ENCODE measurements at places on chromosomes 12 and 14. TPM values are rescaled to one million over a fixed set of nuclear protein-coding genes. Genes with fewer than 3 reads are reported as not detected.

The MYF6 gene
- not detected for total RNA-seq

The KLHL28 gene
- 14.2 TPM for total RNA-seq

The BHLHE41 gene
- total RNA-seq = 9.2 TPM

The B4GALNT1 gene
- 6.9 TPM for total RNA-seq

The CLEC4C gene
- total RNA-seq = not detected

The MAP1LC3B2 gene
- not detected for total RNA-seq

The C12orf60 gene
- 0.99 TPM for total RNA-seq

The NIN gene
- total RNA-seq = 33.4 TPM

The PTMS gene
- total RNA-seq = 61.6 TPM

The SIX1 gene
- total RNA-seq = 4.6 TPM

The RNU4-1 gene
- under 0.01 TPM for total RNA-seq

The TAS2R20 gene
- total RNA-seq = 1.9 TPM

The PKP2 gene
- 0.45 TPM for total RNA-seq

The CCDC38 gene
- not detected for total RNA-seq

The NOVA1 gene
- 16.9 TPM for total RNA-seq

The SUPT16H gene
- 107 TPM for total RNA-seq

DNA sequence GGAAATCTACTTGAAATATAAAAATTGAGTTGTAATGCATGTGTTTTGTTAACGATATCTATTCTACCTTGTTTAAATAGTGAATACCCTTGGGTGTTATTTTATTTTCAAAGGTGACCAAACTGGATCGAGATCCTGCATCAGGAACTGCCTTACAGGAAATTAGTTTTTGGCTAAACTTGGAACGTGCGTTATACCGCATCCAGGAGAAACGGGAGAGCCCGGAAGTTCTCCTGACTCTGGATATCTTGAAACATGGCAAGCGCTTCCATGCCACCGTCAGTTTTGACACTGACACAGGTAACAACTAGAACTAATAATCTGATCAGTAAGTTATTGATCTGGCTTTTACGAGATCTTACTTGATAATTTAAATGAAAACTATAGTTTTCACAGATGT, 15.9 kb downstream of the DYNC1H1 start:
- DNase-seq = no peak

GRCh38 chr14:99028041-99028440, 244.0 kb downstream of the BCL11B start:
- no peak for DNase-seq

GRCh38 chr12:30795410-30796312, 40.9 kb upstream of the CAPRIN2 start:
- DNase-seq = peak; percentile 77

DNA sequence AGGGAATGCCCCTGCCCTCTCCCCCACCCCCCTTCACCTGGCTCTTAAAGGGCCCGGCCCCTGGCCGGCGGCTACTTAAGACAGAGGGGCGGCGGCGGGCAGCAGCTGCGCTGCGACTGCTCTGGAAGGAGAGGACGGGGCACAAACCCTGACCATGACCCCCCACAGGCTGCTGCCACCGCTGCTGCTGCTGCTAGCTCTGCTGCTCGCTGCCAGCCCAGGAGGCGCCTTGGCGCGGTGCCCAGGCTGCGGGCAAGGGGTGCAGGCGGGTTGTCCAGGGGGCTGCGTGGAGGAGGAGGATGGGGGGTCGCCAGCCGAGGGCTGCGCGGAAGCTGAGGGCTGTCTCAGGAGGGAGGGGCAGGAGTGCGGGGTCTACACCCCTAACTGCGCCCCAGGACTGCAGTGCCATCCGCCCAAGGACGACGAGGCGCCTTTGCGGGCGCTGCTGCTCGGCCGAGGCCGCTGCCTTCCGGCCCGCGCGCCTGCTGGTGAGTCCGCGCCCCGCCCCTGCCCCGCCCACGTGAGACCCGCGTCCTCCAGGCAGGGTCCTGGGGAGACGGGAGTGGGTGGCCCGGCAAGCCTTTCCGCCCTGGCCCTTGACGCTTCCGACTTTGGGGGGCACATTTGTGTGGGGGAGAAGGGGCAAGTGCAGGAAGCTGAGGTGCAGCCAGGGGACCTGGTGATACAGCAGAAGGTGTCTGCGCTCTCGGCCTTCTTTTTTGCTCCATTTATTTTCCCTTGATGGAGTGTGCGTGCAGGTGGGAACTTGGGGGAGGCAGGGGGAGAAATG, at the start of gene IGFBP6:
TSS of gene IGFBP6 (plus strand) at position 104 of the 790 bp plus-strand sequence. CDS start at position 155, 51 bp downstream.
- peak; percentile 40 for DNase-seq

- DNase-seq = no peak
Measured at GRCh38 chr14:68865542-68865941, 72.7 kb upstream of the ZFP36L1 start.

- no peak for DNase-seq
Measured at GRCh38 chr14:73125169-73125588, 11.1 kb upstream of the PSEN1 start.

DNA sequence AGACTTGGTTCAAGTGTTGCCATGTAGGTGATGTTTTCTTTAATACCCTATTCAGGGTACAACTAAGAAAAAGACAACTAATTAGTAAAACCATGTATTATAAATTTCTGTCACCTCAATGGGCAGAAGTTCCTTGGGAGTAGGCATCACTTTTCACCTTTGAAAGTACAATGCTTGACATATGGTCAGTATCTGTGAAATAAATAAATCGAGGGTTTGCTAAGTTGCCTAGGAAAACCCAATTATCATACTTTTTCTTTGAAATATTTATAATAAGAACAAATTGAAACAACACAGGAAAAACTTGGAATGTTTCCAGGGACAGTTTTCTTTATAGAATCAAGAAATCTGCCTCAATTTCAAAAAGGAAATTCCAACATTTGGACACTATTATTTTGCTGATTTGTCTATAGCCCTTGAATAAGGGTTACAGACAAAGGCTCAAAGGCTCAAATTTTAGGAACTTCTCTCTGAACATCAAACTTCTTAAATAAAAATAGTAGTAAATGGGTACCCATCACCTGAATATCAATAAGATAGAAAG, 13.7 kb downstream of the FGD6 start:
- peak; percentile 41 for DNase-seq

- DNase-seq = peak; percentile 67
Measured at GRCh38 chr14:35287431-35288013, 4.7 kb upstream of the PSMA6 start.

DNA sequence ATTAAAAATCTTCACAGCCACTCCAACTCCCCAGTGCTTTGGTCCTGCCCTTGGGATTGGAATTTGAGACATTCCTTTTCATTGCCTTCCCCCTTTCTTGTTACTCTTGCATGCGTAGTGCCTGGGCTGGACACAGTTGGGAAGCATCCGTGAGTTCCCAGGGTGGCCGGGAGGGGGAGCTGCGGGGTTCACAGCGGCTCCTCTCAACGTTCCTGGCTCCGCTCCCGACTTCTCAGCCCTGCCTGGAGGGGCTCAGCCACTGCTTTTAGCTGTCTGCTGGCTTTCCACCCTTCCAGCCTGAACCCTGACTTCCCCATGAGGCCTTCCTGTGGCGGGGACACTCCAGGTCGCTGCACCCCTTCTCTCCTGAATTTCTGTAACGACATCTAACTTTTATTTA, 3.2 kb downstream of the TEX52 start:
- DNase-seq = peak; percentile 74

DNA sequence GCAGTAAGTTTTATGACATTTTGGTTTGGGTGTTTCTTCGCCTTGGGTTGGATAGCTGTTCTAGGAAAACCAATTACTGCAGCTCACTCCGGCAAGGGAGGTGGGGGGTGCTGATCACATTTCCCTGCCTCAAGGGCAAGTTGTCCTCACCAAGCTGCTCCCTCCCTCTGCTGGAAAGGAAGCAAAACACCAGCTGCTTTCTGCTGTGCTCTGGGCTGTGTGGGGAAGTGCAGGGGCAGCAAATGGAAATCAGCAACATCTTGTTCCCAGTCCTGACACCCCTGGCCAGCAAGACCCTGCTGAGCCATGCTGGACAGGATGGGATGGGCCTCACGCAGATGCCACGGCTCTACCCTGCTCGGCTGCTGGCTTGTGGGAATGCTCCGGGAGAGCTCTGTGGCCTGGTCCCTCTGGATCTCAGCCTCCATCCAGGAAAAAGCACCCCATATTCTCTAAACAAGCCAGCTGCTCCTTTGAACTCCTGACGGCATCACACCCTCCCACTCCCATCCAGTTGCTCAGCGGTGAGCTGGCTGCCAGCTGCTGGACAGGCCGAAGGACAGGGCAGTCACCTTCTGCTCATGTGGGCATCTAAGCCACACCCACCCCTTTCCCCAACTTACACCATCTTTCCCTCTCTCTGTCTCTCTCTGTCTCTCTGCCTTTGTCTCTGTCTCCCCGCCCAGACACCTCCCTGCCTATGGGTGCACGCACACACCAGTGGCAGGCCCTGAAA, 52.4 kb upstream of the EIF5 start:
- DNase-seq = peak; percentile 59

- no peak for DNase-seq
Measured at GRCh38 chr12:111870706-111871105, 28.7 kb downstream of the MAPKAPK5 start.

GRCh38 chr12:54240971-54241588, 38.8 kb downstream of the CBX5 start:
- DNase-seq = no peak

- DNase-seq = no peak
Measured at GRCh38 chr14:81157431-81157830, 63.3 kb downstream of the GTF2A1 start.

- no peak for DNase-seq
Measured at GRCh38 chr14:34522496-34522895, 17.0 kb downstream of the EAPP start.

GRCh38 chr12:1702713-1703112, 11.8 kb downstream of the ADIPOR2 start:
- DNase-seq = no peak

GRCh38 chr12:5203274-5203673, 159.6 kb downstream of the KCNA5 start:
- DNase-seq = no peak

DNA sequence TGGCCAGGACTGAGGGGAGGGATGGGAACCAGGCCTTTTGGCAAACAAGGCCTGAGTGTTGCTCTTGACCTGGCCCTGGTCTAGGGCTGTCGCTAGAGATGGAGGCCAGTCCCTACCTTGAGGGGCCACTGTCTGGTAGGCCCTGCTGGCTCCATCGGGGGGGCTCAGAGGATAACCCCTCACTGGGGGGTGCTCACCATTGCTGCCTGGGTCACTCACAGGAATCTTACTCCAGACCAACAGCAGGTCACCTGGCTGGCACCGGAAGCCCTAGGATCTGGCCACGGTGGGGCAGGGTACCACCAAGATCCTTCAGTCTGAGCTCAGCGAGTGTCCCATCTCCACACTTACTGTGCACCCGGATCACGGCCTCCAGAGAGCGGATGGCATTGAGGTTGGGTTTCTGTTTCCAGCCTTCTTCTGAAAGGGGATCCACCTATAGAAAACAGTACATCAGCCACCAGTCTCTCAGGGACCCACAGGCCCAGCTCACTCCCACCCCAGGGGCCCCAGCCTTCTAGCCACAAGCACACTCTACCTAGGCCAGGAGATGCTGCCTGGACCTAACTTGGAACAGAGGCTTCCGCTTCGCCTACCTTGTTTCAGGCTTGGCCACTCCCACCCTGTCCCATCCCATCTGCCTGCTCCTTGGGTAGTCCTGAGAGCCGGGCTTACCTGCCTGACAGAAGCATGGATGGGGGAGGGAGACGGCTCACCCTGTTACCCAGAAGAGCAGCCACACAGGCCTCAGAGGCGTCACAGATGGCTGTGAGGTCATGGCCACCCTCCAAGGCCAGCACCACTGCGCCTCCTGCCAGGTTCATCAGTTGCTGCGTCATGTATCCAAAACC, 12.2 kb downstream of the SLC48A1 start:
- no peak for DNase-seq

DNA sequence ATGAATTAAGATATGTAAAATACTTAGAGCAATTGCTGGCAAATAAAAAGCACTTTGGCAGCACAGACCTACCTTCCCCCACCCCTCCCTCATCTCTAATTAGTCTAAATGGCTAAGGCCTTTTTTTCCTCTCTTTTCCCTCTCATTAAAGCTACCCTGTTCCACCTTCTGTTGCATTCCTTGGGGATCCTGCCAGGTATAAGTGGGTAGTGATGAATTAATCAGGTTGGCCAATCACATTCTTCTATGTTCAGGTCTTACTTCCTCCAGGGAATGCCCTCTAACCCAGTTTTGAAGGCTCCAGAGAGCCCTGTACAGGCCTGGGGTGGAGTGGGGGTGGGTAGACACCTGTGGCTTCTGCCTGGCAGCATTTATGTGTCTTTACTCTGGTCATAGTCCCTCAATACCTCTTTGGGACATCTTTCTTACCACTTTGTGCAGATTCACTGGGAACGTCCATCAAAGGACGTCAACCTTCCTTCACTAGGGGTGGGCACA, 28.4 kb downstream of the HSPB8 start:
- DNase-seq = no peak

DNA sequence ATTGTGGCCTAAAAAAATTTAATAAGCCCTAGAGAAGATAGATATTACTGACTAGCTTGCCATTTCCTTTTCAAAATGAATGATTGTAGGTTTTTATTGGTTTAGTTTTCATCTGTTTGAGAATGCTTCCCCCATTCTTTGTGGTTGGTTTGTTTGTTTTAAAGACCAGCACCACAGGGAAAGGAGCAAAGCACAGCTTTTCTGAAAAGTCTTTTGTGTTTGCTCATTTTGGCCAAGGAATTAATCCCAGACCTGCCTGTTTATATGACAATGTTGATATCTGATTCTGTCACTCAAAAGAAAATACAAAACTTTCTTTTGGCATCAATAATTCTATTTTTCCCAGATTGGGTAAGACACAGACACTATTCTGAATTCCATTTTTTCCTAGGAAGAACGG, 312.5 kb upstream of the FLRT2 start:
- DNase-seq = no peak

DNA sequence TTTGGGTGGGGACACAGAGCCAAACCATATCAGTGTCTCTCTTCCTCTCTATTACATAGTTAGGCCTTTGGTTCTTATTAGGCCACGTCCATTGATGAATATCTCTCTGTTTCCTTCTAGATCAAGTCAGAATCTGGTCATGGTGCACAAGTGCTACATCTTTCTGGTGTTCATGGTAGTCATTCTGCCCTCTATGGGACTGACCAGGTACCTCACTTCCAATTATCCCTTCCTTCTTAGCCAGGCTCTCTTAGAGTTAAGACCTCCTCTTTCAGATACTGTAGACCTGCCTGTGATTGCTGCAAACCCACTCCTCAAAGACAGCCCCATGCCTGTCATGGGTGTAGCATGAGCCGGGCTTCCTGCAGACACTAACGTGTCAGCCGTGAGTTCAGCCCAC, 25.2 kb downstream of the NGB start:
- DNase-seq = no peak

- peak; percentile 71 for DNase-seq
Measured at GRCh38 chr14:95998656-95999055, 40.5 kb upstream of the C14orf132 start.

GRCh38 chr12:75933101-75933500, 98.5 kb downstream of the PHLDA1 start:
- peak; percentile 86 for DNase-seq

DNA sequence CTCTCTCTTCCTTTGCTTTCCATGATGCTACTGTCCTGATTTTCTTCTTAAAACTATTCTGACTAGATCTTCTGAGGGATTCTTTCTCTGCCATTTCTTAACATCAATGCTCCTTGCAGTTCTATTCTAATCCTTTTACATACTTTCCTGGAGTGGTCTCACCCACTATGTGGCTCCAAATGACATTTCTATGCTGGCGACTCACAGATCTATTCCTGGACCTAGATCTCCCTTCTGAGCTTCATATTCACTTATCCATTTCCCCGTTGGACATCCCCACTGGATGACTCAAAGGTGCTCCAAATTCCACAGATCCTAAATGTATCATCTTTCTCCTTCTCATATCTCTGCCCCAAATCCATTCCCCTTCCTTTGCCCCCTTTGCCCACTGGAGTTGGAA, 4.1 kb downstream of the TEP1 start:
- peak; percentile 48 for DNase-seq

- DNase-seq = no peak
Measured at GRCh38 chr12:32400114-32400672, 835 bp downstream of the FGD4 start.

Measured in fibroblast of the aortic adventitia (primary cell).